ENCODE measurements at places on chromosomes 13 and 19. TPM values are rescaled to one million over a fixed set of nuclear protein-coding genes. Genes with fewer than 3 reads are reported as not detected.

GRCh38 chr13:100138859-100139491 lies 50.1 kb downstream of the PCCA start:
- no peak for DNase-seq

DNA sequence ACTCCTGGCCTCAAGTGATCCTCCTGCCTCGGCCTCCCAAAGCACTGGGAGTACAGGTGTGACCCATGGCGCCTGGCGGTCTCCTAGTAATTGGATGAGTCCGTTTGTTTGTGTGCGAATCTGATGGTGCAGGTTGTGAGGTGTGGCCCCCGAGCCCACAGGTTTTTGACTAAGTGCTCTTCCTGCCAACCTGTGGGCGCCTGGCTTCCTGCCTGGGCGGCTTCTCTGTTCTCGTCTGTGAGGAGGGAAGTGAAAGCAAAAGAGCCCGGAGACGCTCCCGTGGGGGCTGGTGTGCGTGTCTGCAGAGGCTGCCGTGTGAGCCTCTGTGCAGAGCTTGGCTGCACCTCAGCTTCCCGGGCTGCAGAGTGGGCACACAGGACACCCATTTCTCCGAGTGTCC lies 10.0 kb downstream of the ARHGAP45 start:
- DNase-seq, result no peak

DNA sequence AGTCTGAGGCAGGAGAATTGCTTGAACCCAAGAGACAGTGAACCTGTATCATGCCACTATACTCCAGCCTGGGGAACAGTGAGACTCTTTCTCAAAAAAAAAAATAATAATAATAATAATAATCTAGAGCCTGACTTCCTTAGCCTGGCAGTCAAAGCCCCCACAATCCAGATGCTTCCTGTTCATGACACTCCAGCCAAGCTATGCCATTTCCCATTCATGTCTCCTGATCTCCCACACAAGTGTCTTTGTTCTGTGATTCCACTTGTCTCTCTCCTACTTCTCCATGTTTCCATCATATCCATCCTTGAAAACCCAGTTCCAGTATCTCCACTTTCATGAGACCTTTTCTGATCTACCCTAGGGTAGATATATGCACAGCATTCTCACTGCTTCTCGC lies 150.7 kb downstream of the FOXO1 start:
- DNase-seq, result no peak

GRCh38 chr13:59038824-59039223 lies 1124.9 kb downstream of the DIAPH3 start:
- no peak for DNase-seq

GRCh38 chr19:13840305-13841085 lies 36.4 kb upstream of the NANOS3 start:
- DNase-seq, result peak; percentile 34

DNA sequence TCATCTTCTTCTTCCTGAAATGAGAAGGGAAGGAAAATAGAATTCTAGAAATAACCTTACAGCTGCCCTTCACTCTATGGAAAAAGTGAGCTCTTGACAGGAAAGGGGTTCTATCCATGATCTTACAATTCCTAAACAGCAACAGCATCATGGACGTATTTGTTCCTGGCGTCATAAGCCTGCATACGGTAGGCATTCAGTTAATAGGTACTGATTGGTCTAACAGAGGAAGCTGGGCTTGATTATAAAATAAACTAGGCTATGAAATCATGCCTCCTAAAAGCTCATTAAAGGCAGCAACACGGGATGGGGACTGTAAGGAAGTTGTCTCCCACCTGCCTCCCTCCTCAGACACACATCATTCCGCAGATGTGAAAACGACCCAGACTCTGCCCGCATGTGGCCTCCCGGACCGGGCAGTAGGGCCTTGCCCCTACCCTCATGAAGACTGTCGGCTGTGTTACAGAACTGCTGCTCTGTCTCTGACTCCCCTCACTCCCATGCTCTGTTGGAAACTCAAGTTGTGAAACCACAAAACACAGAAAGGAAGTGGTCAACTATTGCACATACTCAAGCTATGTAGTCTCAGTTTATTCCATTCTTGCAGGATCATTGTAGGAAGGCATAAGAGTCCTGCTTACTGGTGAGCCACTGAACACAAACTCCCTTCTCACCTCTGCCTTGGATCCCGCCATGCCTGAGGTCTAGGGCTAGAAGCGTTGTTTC lies 129.8 kb downstream of the DLEU7 start:
- DNase-seq, result peak; percentile 46

Gene FGF22
- total RNA-seq, result not detected

GRCh38 chr13:112759827-112760226 lies 70.0 kb downstream of the ATP11A start:
- DNase-seq, result no peak

Gene SPRYD7
- total RNA-seq, result 2.4 TPM

Gene IRGC
- not detected for total RNA-seq

DNA sequence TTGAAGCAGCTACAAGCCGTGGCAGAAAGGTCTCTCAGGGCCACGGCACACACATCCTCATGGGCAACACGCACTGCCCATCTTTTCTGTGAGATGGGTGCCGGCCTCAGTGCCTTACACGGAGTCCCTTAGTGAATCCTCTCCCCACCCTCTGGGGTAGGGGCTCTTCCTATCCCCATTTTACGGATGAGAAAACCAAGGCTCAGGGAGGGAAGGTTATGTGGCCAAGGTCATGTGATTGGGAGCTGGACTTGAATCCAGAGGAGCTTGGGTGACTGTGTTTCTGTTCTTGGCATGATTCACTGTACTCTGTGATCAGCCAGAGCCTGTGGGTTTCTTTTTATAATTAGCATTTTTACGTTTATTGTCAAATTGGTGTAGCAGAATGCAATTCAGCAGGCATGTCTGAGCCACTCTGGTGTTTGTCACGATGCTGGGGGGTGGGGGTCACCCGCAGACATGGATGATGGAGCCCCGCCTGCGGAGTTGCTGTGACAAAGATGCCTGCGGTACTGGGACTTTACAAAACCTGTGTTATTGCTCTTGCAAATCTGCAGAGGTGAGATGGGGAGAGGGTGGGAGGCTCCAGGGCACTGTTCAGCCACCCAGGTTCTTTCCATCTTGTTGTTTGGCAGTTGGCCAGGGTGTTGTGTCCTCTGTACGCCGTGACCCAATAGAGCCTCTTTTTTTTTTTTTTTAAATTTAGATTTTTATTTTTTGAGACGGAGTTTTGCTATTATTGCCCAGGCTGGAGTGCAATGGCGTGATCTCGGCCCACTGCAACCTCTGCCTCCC lies 4.5 kb downstream of the SCN1B start:
- no peak for DNase-seq

Gene ZNF563
- total RNA-seq, result 1.6 TPM

GRCh38 chr19:19345232-19345631 lies 24.6 kb downstream of the MAU2 start:
- no peak for DNase-seq

GRCh38 chr19:7841751-7842660 lies 12.0 kb downstream of the EVI5L start:
- no peak for DNase-seq

DNA sequence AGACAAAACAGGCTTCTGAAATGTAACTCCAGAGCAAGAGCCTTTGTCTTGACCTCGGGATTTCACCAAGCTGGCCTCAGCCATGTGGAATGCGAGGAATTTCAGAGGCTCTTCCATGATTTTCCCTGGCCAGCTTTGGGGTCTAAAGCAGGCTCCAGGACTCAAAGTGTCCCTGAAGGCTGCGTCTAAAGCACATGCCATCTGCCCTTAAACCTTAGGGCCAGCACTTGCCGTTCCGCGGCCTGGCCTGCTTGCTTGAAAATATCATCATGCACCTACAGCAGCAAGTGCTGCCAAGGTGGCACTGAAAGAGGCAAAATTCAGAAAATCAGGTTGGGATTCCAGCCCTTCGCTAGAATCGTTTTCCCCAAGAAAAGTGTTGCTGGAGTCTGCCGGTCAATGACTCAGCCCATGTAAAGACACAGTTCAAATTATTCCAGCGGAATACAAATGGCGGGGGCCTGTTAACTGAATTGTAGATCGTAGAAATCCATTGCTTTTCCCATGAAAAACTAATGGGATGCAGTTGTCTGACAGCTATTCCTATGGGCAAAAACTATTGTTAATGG lies 105.7 kb upstream of the RAP2A start:
- peak; percentile 91 for DNase-seq

Gene ZNF560
- total RNA-seq, result 0.16 TPM

DNA sequence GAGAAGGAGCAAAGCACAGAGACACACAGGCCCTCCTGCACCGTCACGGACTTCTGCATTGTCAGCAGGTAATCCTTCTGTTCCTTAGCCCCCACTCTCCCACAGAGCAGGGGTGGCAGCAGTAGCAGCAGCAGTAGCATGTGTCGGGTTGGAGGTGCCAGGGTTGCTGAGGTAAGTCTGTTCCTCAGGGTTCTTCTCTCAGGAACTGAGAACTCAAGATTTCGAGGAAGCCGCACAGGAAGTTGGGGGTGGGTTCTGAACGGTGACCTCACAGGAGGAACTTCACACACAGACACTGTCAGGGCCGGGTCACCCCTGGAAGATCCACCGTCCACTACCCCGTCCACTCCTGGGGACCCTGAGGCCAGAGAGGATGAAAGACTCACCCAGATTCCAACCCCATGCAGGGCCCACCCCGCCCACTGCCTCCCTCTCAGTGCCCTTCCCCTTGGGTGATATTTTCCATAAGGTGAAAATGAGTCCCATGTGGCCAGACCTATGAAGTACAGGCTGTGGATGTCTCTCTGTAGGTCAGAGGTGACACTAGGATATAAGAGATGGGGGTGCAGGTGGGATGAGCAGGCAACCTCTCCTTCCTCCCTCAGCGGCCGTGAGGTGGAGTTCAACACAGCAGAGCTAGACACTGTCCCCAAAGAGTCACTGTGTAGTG lies at the start of gene SIGLEC12:
Gene SIGLEC12, minus strand, starts transcription at position 207 of the 670 bp plus-strand sequence. Its CDS starts 67 bp downstream, at position 140.
- DNase-seq, result no peak

Gene KLK12
- not detected for total RNA-seq

- no peak for DNase-seq
Measured at GRCh38 chr13:34249546-34250039, 431.6 kb downstream of the RFC3 start.

GRCh38 chr13:44103429-44104196 lies 223.9 kb downstream of the LACC1 start:
- no peak for DNase-seq

GRCh38 chr19:38707512-38708114 lies 36.7 kb downstream of the CAPN12 start:
- DNase-seq, result no peak

Gene CEACAM16
- not detected for total RNA-seq

Gene GADD45B
- 14.3 TPM for total RNA-seq

DNA sequence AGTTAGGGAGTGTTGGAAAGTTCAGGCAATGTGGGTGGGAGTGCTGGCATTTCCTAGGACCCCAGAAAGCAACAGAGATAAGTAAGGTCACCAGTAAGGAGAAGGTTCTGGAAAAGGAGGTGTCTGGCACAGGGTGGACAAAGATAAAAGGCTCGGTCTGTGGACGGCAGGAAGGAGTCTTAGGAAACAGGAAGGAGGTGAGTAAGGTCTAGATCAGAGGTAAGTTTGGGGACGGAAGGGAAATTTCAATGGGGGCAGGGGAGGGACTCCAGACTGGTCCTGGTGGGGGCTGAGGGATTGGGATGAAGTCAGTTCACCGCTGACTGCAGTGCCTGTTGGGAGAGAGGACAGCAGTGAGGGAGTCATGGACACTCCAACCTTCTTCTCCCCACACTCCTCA lies 7.8 kb upstream of the OPA3 start:
- no peak for DNase-seq

DNA sequence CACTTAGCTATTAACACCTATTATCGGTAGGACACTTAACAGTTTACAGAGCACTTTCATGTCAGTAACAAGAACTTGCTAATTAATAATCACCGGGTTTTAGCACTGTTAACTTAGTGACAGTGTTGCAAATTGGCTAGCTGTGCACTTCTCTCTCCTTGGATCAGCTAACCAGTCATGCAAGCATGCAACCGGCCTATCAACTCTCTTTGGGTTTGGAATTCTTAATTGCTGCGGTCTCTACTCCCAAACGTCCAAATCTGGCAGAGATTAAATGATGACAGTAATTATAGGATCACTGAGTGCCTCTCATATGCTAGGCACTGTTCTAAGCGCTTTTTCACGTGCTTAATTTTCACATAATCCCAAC lies 1.2 kb downstream of the EPS15L1 start:
- DNase-seq, result no peak

Gene TMEM59L
- total RNA-seq, result 2.2 TPM

DNA sequence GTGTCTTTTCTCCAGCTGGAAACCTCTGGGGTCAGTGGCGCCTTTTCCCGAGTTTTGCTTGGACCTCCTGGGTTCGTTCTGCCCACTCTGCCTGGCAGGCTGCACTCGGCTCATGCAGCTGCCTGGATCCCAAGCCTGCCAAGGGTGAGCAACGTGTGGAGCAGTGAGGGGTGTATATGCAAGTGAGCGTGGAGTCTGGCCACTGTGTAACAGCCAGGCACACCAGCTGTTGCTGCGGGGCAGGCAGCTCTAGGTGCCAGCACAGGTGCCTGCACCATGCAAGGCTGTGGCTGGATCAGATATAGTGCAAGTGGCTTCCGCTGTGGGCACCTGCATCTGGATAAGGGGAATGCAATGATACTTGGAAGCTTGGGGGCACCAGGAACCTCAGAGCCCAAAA lies 699.4 kb downstream of the SLITRK1 start:
- DNase-seq, result no peak

DNA sequence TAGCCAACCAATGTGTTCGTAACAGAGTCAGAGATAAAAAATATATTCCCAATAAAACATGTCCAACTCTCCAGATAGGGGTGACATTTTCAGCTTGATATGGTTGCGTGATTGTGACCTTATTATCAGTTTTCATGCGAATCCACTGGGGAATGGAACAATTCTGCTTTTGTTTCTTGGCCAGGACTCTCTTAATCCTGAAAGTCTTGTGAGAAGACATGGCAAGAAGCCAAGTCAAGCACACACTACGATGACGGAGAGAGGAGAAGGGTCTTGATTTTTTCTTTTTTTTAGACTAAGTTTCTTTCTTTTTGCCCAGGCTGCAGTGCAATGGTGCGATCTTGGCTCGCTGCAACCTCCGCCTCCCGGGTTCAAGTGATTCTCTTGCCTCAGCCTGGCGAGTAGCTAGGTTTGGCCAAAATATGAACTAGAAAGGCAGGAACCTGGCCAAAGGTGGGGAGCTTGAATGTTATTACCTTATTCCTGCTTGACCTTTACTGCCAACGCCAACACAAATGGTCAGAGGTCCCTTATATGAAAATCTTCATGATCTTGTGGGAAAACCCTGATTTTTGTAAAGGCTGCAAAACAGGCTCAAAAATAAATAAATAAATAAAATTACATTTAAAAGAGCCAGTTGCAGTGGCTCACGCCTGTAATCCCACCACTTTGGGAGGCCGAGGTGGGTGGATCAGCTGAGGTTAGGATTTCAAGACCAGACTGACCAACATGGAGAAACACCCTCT lies 14.5 kb downstream of the ZNF816 start:
- DNase-seq, result no peak

Gene PDX1
- total RNA-seq, result not detected

GRCh38 chr13:33111414-33112110 lies 95.3 kb downstream of the KL start:
- peak; percentile 57 for DNase-seq

- no peak for DNase-seq
Measured at GRCh38 chr13:52797176-52797575, 51.3 kb downstream of the PCDH8 start.

GRCh38 chr19:1066748-1067340 lies at the start of gene ARHGAP45:
ARHGAP45 (plus strand) TSS chr19:1067167; CDS start chr19:1067406, 239 bp downstream.
- no peak for DNase-seq

Gene NALCN
- 3.1 TPM for total RNA-seq
